Inflammatory macrophage treated with lipopolysaccharide for 4 hours (primary cell): ENCODE measurements at places on chromosomes 3 and 15.

GRCh38 chr15:77497110-77497737, 76.5 kb downstream of the HMG20A start:
- DNase-seq: no peak

GRCh38 chr15:88274553-88275460, 18.3 kb upstream of the NTRK3 start:
- peak; percentile 42 for DNase-seq

- DNase-seq: no peak
These were observed 311.7 kb upstream of the DPH6 start for GRCh38 chr15:35857567-35858226.

DNA sequence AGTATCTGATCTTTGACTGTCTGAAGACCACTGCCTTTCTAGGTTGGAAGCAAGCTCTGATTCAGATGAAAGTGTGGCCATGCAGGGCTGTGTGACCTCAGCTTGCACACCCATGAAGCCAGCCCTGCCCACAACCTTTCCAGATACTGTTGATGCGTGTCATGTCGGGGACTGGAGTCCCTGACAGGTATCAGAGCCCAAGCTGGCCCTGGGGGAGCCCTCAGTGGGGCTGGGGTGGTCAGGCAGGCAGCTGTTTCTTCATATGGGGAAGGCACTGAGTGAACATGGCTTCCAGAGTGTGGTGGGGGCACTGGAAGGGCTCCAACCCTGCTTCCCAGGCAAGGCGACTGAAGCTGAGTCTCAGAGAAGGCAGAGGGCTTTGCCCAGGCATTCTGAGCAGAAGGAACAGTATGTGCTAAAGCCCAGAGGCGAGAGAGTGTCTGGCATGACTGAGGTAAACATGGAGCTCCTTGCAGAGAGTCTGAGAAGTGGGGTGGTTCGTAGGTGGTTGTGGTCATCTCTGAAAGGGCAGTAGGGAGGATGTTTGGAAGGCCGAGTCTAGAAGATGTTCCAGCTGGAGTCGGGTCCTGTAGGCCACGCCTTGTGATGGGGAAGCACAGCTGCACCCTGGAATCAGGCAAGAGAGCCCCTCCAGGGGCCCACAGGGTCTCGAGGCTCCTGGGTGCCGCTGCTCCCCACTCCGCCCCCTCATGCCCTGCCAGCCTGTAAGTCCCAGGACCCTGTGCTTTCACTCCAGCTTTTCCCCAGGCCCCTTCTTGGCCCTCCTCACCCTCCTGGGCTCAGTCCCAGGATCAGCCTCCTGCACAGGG, 122.2 kb downstream of the EEFSEC start:
- no peak for DNase-seq

GRCh38 chr3:166669781-166670180, 710.3 kb downstream of the ZBBX start:
- no peak for DNase-seq

DNA sequence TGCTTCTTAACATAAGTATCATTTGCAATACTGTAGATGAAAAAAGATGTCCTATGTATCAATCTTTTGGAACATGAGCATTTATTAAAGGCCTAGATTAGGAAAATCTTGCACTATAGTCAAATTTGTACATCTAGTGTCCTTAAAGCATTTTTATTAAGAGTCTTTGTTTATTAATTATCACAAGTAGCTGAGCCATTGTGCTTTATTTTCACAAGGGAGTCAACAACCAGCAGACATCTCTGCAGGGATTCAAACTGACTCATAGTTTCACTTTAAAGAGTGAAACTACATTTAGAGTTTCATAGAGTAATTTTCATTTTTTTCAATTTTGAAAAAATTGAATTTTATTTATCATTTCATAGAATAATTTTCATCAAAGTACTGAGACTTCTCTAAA, 94.5 kb upstream of the EIF1B start:
- DNase-seq: peak; percentile 39

GRCh38 chr15:65393091-65393490, 15.3 kb upstream of the IGDCC3 start:
- DNase-seq: no peak

DNA sequence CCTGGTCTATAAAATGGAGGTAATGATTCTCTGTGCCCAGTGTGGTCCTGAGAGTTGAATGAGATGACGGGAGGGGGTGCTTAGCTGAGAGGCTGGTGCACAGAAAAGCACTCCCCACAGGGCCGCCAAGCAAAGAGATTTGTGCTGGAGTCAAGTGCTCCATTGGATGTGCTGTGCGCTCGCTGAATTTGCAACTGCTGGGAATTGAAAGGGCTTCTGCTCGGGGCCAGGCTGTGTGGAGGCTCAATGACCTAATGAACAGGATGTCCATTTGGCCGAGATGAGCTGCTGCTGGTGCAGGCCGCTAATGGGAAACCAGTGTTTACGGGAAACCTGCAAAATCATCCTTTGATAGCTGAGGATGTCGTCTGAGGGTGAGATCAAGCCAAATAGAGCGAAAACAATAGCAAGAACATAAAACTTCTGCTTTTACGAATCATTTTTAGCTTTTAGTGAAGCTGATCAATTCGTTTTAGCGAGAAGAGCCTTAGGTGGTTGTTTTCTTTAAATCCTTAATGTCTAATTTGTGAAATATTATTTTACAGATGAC, 211.7 kb downstream of the GABRG3 start:
- no peak for DNase-seq

- no peak for DNase-seq
These were observed 13.3 kb downstream of the HRH1 start for GRCh38 chr3:11167590-11167989.

DNA sequence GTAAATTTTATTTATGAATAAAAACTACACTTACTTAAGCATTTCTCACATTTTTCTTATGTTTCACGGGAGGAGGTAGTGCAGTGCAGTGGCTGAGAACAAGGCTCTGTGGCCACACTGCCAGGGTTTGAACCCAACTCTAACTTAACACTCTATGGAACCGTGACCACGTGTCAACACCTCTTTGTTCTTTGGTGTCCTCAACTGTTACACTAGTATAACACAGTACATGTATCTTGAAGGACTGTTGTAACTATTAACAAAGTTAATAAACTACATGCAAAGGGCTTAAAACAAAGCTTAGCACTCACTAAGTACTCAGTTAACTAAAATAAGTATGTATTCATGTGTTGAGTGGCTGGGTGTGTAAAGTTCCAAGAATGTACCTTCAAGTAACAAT, 19.5 kb downstream of the CD47 start:
- DNase-seq: no peak

DNA sequence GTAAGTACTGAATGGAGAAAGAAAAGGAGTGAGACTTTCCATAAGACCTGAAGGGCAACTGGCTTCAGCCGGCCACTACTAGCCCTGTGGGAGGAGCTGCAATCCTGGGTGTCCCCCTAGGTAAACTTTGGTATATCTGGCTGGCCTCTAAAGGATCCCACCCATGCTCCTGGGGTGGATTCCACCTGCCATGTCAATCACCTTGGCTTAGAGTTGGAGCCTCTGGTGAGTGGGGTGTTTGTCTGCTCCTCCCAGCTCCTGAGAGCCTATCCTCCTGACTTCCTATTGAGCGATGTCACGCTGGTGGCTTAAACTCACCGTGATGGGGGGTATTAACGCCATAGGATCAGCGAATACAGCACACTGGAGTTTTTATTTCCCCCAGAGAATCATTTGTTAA, 2.6 kb downstream of the SPTBN5 start:
- no peak for DNase-seq

GRCh38 chr3:195081242-195081963, 189.6 kb downstream of the XXYLT1 start:
- DNase-seq: no peak

DNA sequence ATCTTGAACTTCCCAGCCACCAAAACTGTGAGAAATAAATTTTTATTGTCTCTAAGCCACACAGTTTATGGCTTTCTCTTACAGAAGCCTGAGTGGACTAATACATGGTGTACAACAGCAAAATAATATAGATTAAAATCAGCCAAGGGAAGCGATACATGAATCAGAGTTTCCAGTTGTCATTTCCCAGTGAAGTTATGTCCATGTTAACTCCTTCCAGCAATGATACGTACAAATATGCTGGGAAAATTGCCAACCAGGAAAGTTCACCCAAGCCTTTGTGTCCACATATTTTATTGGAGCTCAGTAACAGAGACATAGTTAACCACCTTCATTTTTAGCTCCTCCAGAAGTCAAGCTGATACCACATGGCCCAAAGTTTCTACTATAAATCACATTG, 280.9 kb upstream of the KCNMB2 start:
- DNase-seq: no peak

GRCh38 chr15:65818927-65819562, 27.0 kb upstream of the DENND4A start:
- peak; percentile 94 for DNase-seq

GRCh38 chr3:59793976-59794375, 744.2 kb upstream of the CFAP20DC start:
- no peak for DNase-seq

- DNase-seq: peak; percentile 18
These were observed 225.6 kb upstream of the TLE3 start for GRCh38 chr15:70323111-70323851.
